ENCODE measurements at places on chromosomes 5 and 9. TPM values are rescaled to one million over a fixed set of nuclear protein-coding genes. Genes with fewer than 3 reads are reported as not detected.

DNA sequence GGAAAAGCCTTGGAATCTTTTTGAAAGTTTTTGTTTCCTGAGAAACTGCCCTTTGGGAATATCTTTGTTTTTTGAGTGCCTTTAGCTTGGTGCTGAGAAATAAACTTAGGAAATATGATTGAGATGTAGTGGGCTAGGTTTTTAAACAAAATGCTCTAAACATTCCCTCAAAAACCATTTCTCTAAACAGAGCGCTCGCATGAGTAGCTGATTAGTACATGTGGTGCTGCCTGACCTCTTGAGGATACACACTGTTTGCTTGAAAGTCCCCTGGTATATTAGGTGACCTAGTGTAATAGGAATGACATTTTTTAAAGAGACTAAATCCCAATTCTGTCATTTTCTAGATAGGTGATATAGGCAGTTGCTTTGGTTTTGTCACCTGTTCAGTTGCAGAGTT lies 132.3 kb downstream of the ADAMTSL1 start:
- no peaks in the 10 kb centered on the region for H3K36me3 ChIP-seq
- no peak for DNase-seq
- no peak overlapping the region for H3K27ac ChIP-seq
- H3K27me3 ChIP-seq = no peaks in the 10 kb centered on the region
- no peak overlapping the region for H3K4me3 ChIP-seq
- H3K4me1 ChIP-seq = peaks cover 12% of the 10 kb centered on the region

DNA sequence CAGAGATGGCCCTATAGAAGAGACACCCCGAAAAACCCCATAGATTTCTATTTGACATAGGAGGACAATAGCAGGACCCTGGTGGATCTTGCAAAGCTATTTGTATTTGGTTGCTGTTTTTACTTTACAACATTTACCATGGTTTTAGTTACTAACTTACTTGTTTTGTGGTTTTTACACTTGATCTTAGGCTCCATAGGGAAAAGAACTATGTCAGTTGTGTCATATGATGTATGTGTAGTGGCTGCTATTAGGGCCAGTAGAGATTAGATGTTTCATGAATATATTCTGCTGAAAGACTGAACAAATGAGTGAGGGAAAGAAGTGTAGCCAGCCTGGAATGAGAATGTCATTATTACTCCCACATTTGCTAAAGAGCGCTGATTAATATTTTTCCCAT lies 388.1 kb downstream of the SEMA5A start:
- no peaks in the 10 kb centered on the region for H3K4me1 ChIP-seq
- H3K27me3 ChIP-seq = no peaks in the 10 kb centered on the region
- no peak overlapping the region for H3K27ac ChIP-seq
- DNase-seq = no peak
- no peak overlapping the region for H3K4me3 ChIP-seq
- no peaks in the 10 kb centered on the region for H3K36me3 ChIP-seq

DNA sequence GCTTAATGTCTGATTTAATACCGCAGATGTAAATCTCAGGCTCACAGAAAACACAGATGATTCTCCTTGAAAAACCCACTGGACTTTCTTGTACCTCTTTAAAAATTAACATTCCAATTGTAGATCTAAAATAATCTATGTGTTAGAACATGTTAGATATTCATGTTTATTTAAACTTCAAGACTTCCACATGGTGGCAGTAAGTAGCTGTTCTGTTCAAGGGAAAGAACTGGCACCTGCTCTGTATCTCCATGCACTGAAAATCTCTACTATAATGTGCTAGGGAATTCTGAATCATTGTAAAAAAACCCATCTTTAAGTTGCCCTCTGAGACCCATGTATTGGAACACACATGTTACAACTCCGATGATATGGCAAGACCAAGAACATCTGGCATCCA lies 366.9 kb downstream of the DMRTA1 start:
- H3K27ac ChIP-seq = no peak overlapping the region
- no peaks in the 10 kb centered on the region for H3K4me1 ChIP-seq
- no peaks in the 10 kb centered on the region for H3K27me3 ChIP-seq
- H3K4me3 ChIP-seq = no peak overlapping the region
- no peaks in the 10 kb centered on the region for H3K36me3 ChIP-seq

ARL10 gene
- 6.7 TPM for total RNA-seq

MED27 gene
- total RNA-seq = 32.7 TPM

Measured in H1 (cell line).